ENCODE measurements at places on chromosomes 2 and 18.

- DNase-seq: no peak
Observed at GRCh38 chr2:16862471-16862870, 196.8 kb upstream of the CYRIA start.

- DNase-seq: no peak
Observed at GRCh38 chr2:39786761-39787522, 7.9 kb upstream of the THUMPD2 start.

GRCh38 chr2:219998714-219999227 is 371.3 kb downstream of the SLC4A3 start:
- DNase-seq: no peak

DNA sequence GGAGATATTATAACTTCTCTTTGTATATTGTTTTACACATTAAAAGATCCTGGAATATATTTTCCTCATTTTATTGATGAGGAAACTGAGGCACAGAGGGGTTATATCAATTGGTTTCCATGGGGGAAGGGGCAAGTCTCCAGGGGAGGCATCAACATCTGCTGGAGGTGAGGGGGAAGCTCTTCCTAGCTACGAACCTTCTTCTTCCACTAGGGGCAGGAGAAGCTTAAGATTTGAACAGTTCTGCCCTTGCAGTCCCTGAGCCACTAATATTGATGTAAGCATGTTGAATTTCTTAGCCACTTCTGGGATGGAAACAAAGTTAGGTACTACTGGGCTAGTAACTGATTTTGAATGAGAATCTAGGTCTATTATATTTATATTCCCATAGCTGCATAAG is 140.1 kb upstream of the AQP4 start:
- no peak for DNase-seq

DNA sequence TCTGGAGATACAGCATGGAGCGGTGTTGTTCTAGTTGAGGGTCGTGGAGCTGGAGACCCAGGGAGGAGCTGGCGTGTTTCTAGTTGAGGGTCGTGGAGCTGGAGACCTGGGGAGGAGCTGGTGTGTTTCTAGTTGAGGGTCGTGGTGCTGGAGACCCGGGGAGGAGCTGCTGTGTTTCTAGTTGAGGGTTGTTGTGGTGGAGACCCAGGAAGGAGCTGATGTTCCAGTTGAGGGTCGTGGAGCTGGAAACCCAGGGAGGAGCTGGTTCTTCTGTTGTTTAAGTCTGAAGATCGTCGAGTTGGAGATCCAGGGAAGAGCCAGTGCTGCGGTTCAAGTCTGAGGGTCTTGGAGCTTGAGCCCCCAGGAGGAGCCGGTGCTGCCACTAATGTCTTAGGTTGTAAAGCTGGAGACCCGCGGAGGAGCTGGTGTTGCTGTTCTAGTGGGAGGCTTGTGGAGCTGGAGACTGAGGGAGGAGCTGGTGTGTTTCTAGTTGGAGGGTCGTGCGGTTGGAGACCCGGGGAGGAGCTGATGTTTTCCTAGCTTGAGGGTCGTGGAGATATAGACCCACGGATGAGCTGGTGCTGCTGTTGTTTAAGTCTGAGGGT is 155.3 kb downstream of the RTP5 start:
- DNase-seq: no peak

DNA sequence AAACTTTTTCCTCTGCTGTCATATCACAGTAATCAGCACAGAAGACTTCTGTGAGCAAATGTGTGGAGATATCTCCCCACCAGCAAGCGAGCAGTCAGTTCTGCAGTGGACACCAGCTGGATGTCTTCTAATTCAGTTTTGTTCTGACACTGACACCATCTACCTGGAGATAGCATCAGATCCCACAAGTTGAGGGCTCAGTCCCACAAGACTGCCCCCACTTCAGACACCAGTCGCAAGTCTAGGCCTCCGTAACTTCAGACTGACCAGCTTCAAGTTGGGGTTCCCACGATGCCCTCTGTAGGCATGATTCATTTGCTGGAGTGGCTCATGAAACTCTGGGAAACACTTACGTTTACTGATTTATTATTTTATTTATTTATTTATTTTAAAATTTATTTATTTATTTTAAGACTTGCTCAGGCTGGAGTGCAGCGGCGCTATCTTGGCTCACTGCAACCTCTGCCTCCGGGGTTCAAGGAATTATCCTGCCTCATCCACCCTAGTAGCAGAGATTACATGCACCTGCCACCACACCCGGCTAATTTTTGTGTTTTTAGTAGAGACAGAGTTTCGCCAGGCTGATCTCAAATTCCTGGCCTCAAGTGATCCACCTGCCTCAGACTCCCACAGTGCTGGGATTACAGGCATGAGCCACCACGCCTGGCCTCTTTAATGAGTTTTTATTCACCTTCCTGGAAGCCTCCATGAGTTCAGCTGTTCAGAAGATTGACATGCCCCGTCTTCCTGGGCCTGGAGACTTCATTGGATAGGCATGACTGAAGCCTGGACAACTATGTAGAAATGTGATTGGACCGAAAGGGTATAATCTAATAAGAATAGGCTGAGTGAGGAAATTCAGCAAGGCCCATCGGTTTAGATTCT is 55.7 kb downstream of the PAPOLG start:
- DNase-seq: no peak

- DNase-seq: no peak
Observed at GRCh38 chr18:78611201-78611800, 368.3 kb upstream of the SALL3 start.

DNA sequence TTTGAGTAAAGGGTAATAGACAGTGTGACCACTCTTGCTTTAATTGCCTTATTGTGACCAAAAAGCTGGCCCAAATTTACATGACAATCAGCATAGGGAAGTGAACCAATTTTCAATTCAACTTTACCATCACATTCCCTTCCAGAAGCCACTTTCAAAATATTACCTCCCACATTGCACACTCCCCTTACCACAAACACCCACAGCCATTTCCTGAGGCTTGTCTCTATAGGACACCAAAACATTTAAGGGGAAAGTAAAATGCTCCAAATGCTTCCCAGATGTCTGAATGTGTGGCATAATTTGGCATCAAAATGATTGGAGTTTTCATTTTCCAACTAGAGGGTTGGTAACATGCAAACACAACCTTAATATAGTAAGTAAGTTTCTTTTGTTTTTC is 616.1 kb downstream of the SLC4A3 start:
- DNase-seq: no peak

GRCh38 chr18:44259610-44260009 is 421.1 kb upstream of the SETBP1 start:
- DNase-seq: no peak
